ENCODE measurements at places on chromosomes 7 and 10.

DNA sequence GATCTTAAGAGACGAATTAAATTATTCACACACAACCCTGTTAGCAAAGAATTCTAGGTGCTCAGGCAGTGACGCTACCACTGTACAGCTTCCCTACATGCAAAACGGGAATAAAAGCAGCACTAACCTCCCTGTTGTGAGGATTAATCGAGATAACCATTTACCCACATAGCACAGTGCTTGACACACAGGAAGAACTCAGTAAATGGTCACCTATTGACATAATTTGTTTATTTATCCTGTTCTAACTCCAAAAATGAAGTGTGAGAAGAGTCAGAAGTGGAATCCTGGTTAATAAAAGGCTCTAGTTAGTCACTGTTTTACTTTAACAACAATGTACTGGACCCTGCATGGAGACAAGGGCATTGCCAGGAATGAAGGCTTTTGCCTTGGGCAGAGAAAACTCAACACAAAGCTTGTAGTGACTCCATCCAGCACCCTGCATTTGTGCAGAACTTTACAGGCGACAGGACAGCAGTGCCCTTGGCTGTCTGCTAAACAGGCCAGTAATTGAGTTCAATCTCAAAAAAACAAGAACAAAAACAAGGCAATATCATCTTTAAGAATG is 103.8 kb downstream of the SORBS1 start:
- DNase-seq, result no peak

GRCh38 chr7:99235925-99236324 is 28.0 kb upstream of the KPNA7 start:
- no peak for DNase-seq

DNA sequence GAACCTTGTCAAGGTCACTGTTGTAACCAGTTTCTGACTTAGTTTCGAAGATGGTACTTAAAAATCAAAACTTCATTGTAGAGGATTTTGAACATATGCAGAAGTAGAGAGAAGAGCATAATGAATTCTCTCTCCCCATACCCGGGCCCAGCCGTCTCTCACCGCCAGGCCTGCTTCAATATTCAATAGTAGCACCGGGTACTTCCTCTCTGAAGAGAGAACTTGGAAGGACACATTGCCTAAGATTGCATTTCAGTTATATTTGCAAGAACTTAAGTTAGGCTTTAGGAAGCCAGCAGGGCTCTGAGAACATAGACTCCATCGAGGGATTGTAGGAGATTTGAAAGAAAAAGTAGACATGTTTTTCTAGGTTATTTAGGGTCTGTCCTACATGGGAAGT is 19.1 kb downstream of the LMTK2 start:
- no peak for DNase-seq

DNA sequence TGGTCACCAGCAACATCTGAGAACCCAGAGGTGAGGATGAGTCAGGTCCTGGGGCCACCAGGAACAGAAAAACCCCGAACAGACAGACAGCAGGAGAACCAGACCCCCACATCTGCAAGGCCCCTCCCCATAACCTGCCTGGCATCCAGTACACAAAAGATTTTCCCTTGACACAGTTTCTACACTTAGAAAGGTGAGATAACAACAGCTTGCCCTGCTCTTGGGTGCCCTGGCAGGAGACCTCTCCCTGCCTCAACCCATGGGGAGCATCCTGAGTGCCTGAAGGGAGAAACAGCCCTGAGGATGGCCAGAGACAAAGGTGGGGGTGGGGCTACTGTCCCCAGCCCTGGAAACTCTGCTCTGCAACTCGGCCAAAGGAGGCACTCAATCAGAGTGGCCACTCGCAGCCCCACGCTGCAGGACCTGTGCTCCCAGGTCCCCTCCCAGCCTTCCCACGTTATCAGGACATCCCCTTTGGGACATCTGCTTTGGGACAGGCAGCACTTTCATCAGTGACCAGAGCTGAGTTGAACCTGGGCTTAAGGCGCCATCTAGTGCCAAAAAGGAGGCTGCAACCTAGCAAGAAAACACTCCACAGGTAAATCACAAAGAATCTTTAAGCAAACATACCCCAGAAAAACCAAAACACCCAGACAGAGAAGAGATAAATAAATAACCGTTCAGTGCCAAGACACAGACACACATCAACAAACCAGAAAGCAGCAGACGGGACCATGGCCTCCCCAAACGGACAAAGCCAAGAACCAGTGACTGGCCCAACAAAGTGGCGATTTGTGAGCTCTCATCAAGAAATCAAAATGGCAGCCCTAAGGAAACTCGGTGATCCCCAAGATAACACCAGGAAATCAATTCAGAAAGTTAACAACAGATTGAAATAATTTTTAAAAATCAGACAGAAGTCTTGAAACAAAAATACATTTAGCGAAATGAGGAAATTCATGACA is 233.7 kb downstream of the PTPRN2 start:
- no peak for DNase-seq

- no peak for DNase-seq
These were observed 506.0 kb downstream of the AUTS2 start for GRCh38 chr7:70104243-70104642.

- DNase-seq, result no peak
These were observed 7.3 kb upstream of the CLCN1 start for GRCh38 chr7:143308632-143309031.

- no peak for DNase-seq
These were observed 330.8 kb downstream of the PCDH15 start for GRCh38 chr10:54470324-54470631.

- no peak for DNase-seq
These were observed 101.5 kb downstream of the FOXL3 start for GRCh38 chr7:391411-391951.

- DNase-seq, result peak; percentile 26
These were observed at the start of gene SCIN for GRCh38 chr7:12570534-12571461. TSS of gene SCIN (plus strand) at chr7:12570720. CDS start at chr7:12570787, 67 bp downstream.

- peak; percentile 69 for DNase-seq
These were observed 38.0 kb upstream of the MKX start for GRCh38 chr10:27783660-27784059.

DNA sequence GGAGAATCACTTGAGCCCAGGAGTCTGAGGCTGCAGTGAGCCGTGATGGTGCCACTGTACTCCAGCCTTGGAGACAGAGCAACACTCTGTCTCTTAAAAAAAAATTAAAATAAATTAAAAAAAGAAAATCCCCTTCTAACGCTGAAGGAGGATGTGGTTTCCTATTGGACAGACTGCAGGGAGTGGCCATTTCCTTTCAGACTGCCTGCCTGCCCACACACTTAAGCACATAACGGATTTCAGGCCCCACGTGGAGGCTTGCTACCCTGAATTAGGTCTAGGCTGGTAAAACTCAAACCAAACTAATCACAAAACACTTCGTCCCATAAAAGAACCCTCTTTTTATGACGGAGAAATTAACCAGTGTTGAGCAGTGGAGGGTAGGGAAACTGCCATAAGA is 34.0 kb downstream of the GATA3 start:
- no peak for DNase-seq

DNA sequence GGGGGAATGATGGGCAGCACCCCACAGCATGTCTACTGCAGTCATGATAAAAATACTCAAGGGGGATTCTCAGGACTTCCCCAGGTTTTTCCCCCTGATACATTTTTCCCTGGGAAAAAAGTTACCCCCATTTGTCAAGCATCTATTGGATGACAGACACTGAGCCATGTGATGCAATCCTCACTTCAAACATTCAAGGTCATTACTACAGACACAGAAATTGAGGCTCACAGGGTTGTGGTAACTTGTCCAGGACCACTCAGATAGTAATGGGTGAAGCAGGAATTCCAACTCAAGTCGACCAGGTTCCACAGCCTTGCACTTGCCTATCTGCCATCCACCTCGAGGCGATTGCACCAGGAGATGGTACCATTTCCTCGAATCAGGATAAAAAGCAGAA is 31.7 kb downstream of the PPP1R3C start:
- no peak for DNase-seq

GRCh38 chr7:38463277-38464225 is 167.6 kb downstream of the AMPH start:
- peak; percentile 44 for DNase-seq

- DNase-seq, result no peak
These were observed 93.6 kb downstream of the UBE2H start for GRCh38 chr7:129859183-129859582.

GRCh38 chr10:69344591-69345252 is 66.4 kb downstream of the HK1 start:
- DNase-seq, result no peak

DNA sequence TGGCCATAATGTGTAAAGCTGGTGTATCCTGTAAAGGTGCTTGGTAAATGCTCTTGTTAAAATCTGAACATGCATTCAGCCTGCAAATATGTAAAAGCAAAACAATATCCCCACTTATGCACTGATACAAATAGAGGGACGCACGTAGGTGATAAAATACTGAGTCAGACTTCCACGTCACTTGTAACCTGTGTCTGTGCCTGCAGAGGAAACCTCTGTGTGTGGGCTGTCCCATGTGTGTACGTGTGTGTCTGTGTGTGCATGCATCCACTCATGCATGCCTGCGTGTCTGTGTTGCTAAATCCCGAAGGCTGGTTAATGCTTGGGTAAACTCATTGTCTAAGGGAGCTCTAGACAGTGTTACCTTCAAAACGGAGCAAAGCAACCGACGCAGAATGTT is 68.9 kb downstream of the KLF6 start:
- no peak for DNase-seq

GRCh38 chr10:22180724-22181123 is 37.1 kb downstream of the EBLN1 start:
- DNase-seq, result no peak

DNA sequence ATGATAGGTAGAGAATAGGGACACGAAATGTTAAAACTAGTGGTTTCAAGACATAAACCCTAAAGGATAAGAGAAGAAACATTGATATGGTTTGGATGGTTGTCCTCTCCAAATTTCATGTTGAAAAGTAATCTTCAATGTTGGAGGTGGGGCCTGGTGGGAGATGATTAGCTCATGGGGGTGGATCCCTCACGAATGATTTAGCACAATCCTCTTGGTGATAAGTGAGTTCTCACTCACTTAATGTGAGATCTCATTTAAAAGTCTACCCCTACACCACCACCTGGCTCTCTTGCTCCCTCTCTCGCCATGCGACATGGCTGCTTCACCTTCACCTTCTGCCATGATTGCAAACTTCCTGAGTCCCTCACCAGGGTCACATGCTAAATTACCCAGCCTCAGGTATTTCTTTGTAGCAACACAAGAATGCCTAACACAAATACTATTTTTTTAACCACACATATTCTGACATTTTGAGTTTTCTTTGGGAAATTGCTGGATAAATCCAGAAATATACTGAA is 242.4 kb upstream of the PHF14 start:
- no peak for DNase-seq

DNA sequence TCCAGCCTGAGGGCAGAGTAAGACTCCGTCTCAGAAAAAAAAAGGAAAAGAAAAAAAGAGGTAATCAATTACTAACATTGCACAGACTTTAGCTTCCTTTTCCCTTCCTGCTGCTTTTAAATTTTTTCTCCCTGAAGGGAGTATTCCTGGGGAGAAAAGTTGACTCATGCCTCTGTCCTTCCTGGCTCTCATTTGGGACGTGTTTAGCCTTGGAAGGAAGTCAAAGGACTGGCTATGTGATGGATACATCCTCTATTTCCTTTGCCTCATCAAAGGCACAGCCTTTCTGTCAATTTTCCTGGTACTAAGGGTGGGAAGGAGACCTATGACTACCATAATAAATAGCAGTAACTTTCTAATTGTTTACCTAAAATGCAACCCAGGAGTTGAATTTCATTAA is 77.6 kb downstream of the ITGA8 start:
- DNase-seq, result peak; percentile 83

DNA sequence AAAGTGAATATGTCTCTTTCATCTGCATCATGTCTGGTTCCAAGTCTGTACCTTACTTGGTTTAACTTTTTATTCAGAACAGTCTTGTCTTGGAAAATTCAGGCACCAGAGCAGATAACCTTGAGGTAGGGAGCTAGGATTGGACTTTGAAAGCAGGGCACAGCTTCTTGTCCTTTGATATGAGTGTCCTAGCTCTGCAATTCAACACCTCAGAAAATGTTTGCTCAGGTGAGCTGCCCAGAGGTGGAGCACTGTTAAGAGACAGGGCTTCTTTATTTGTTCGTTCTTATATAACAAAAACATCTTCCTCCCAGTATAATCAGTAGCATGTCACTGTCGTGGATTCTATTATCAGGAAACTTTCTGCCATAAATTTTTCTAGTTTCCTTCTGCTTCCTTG is 118.3 kb downstream of the LRRC4 start:
- no peak for DNase-seq

GRCh38 chr10:94097656-94098055 is 103.9 kb downstream of the PLCE1 start:
- DNase-seq, result peak; percentile 33

DNA sequence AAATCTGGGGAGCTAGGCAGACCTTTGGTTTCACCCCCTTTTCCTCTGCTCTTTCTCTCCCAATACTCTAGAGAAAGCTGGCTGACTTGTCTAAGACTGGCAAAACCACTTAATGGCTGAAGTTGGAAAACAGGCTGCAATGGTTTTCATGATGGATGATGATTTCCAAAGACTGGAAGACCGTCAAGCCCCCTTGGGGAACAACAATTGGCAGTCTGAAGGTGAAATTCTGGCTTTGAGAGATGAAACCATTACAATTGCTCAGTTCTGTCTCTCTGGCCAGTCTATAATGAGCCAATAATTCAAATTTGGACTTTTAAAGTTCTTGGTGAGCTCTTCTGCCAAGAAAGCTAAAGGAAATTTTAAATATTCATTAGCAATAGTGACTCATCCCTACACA is 680.5 kb downstream of the PARD3 start:
- DNase-seq, result no peak

GRCh38 chr7:78985509-78985908 is 468.0 kb downstream of the MAGI2 start:
- no peak for DNase-seq

DNA sequence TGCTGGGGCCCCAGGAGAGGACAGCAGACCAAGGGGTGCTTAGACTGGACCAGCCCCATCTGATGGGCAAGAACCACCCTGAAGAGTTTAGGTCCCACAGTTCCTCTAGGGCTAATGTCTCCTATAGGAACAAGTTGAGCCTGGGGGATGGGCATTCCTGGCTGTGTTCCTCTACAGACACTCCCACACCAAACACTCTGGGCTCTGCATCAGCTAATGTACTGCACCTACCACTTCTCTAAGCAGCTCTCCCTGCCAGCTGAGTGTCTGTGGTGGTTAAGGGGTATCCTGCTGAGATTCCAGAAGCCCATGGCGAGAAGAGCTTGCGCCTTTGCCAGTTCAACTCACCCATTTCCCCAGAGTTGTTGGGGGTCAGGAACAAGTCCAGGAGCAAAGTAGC is 284.1 kb upstream of the CSTF2T start:
- DNase-seq, result no peak

- no peak for DNase-seq
These were observed 1160.3 kb downstream of the CNTNAP2 start for GRCh38 chr7:147276783-147277370.

GRCh38 chr7:120733143-120733542 is 124.8 kb downstream of the TSPAN12 start:
- DNase-seq, result peak; percentile 10

DNA sequence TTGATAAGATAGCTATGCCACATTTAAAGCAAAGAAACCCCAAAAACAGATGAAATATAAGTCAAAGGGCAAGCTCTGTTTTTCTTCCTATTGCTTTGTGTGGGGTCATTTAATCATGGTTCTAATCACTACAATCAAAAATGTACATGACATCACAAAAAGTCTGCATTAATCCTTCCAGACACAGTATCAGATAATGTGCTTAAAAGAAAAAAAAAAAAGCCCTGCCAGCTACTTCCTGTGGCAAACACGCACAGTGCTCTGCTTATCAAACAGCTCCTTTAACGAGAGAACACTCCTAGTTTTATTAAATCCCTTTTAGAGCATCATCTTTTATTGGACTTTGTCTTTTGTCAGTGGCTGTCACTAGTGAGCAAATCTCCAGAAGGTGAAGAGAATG is 1005.8 kb downstream of the GATA3 start:
- no peak for DNase-seq
